ENCODE measurements at places on chromosomes 5 and 9.

- DNase-seq: no peak
Measured at GRCh38 chr5:129124608-129125007, 30.1 kb downstream of the ISOC1 start.

- no peak for DNase-seq
Measured at GRCh38 chr5:143182901-143183820, 220.3 kb downstream of the NR3C1 start.

GRCh38 chr5:115335301-115335700, 38.8 kb upstream of the CCDC112 start:
- no peak for DNase-seq

GRCh38 chr9:108423433-108423832, 432.4 kb downstream of the ACTL7B start:
- no peak for DNase-seq

DNA sequence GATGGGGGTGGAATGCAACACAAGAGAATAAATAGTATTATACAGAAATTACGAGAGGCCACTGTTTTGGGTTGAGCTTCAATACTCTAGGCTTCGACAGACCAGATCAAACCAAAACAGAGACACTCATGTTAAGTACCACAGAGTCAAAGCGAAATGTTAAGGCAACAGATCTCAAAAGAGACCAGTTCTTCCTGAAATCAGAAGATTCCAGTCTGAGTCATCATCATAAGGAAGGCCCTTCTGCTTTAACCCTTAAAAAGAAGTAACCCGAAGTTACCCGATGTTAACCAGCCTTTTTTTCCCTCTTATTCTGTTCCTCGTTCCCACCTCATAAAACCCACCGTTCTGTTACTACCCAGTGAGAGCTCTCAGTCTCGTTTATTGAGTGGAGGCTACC, 75.9 kb downstream of the SFXN1 start:
- DNase-seq: no peak

DNA sequence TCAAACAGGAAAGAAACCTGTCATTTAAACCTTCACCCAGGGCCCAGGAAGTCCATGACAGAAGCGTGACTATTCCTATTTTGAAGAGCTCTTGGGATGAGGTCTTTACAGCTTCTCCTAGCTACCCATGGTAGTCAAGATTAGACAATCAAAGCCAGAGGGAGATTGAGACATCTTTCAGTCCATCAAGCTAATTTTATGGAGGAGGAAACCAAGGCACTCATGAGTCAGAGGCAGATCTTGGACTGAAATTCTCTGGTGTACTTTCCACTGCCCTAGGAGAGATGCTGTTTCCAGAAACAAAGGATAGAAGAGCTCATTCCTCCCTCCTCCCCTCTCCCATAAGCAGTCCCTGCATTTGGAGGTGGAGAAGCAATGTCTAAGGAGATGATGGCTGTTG, 9.2 kb downstream of the TNFSF8 start:
- no peak for DNase-seq

DNA sequence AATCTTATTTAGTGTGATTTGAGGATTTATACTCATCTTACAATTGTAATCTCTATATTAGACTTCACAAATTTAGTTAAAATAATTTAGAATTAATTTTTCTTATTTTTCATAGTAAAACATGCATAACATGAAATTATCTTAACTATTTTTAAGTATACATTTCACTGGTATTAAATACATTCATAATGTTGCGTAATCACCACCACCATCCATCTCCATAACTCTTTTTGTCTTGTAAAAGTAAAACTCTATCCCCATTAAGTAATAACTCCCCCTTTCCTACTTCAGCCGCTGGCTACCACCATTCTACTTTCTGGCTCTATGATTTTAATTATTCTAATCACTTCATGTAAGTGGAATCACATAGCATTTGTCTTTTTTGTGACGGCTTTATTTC, 193.4 kb downstream of the SH3GL2 start:
- DNase-seq: no peak

DNA sequence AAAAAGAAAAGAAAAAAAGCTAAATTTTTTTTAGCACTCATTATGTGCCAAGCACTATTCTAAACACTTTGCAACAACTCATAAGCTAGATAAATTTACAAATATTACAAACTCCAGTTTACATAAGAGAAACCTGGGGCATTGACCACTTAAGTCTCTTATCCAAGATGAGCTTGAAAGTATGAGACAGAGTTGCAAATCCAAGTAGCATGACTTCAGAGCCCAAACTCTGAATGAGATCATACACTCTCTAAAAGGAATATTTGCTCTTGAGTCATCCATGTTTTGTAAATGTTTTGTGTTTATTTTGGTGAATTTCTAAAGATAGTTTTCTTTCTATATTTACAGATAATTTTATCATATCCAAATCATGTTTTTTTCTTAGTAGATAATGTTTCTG, 4.0 kb upstream of the SHOC1 start:
- no peak for DNase-seq

- no peak for DNase-seq
Measured at GRCh38 chr9:112411626-112412027, 31.7 kb downstream of the HSDL2 start.

DNA sequence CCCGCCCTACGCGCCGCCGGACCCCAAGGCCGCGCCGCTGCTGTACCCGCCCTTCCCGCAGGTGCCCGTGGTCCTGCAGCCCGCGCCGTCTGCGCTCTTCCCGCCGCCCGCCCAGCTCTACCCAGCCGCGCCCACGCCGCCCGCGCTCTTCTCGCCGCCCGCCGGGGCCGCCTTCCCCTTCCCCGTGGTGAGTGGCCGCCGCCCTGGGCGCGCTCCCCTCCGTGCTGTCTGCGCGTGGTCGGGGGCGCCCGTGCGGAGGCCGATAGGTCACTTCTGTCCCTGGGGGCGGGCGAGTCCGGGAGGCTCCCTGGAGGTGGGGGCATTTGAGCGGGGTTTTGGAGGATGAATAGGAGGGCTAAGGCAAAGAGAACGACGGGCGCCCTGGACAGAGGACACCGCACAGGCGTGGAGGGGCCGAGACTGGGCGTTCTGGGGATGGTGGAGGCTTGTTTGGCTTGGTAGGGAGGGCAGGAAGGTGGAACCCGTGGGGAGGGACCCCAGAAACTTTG, 9.6 kb downstream of the PRRT1B start:
- no peak for DNase-seq

DNA sequence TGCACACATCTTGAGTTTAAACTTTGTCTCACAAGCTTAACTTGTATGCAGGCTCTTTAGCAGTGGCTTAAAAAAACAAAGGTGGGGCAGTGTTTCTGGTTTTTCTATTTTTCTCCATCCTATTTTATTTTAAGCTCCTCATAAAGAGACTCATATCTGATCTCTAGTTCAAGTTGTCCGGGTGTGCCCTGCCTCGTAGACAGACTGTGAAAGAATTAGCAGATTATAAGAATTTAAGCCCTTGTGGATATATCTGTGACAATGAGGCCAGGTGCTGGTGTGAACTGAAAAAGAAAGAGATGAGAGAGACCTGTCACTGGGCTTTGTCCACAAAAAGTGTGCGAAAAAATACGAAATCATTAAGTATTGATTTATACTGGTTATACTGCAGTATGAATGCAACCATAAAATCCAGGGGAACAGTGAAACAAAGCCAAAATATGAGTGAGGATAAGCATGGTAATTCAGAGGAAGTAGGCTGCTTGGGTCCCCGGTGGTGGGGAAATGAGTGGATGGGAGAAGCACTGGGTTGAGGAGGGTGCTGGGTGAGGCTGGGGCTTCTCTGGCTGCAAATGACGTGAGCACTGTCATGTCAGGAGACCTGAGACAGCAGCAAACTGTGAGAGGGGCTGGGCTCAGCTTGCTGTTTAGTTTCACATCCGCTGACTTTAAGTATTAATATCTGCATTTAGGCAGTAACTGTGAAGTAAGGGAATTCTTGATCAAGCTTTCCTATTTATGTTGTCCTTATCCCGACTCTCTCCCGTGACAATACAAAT, 179.7 kb upstream of the ANKRD55 start:
- no peak for DNase-seq

DNA sequence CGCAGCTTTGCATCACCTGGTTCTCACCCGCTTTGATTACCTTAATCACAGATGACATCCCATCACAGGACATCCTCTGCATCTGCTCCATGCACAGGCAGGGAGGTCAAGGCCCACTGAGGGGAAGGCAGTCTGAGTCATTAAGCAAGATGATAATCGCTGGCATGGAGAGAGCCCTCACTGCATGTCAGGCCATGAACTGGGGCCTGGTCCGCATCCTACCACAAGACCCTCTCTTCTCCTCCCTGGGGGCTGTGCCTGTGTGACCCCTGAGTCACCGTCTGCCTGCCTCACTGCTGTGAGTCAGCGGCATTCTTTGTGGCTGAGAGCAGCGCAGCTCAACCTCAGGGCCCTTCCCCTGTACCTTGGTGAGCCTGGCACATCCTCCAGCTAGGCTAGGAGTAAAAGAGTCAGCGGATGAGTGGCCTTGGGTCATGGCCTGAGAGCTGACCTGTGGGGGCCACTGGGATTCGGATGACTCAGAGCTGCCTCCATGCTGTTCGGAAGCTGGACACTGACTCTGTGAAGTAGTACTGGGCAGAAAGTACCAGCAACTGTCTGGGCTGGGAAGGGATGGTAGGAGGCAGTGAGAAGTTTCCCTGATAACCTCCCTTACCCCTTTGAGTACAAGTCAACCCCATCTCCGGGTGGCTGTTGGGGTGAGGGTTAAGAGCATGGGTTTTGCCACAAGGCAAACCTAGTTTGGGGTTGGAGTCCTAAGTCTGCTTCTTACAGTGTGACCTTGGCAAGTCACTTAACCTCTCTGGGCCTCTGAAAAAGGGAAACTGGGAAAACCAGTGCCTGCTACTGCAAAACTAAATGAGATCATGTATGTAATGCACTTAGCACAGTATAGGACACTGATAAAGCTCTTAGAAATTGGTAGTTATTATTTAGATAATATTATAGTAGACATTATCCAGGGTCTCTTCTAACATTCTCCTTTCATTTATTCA, 14.6 kb upstream of the ARSI start:
- DNase-seq: no peak

- DNase-seq: no peak
Measured at GRCh38 chr5:90398726-90399125, 10.8 kb downstream of the CETN3 start.

DNA sequence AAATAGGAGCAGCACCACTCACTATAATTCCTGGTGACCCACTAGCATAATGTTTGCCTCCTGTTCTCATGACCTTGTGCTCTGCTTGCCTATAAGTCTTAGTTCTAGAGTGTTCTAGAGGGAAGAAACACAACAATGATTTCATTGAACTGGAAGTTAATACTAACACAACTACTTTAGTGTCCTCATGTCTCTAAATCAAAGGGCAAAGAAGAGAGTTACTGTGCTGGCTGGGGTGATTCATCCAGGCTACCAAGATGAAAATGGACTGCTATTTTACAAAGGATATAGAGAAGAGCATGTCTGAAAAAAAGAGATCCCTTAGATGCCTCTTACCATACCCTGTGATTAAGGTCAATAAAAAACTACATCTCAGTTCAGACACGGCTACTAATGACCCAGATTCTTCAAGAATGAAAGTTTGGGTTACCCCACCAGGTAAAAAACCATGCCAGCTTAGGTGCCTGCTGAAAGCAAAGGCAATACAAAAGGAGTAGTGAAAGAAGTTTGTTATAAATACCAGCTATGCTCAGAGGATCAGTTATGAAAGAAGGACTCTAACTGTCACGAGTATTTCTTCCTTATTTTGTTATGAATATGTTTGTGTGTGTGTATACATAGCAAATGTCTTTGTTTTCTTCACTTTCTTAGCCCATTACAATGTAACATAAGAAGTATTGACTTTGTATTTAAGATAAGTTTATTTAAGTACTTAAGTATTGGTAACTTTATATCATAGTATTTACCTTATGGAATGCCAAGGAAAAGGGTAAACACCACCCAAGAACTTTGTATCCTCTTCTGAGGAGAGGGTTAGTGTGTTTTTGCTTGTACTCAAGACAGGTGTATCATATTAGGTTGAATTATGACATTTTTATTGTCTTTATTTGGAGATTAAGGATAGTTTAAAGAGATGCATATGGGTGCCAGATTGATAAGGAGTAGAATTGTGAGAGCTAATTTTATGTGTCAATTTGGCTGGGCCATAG, 314.1 kb upstream of the PTGER4 start:
- no peak for DNase-seq

All from neuronal stem cell (in vitro differentiated cells).